Cortex of kidney (tissue), 1 donor: ENCODE measurements at places on chromosomes 3 and 15.

GRCh38 chr3:116000311-116000710, 377.0 kb downstream of the GAP43 start:
- no peak for DNase-seq

GRCh38 chr15:50764461-50765194, 878 bp downstream of the SPPL2A start:
- DNase-seq = no peak

- DNase-seq = no peak
These were observed 32.9 kb upstream of the SLC24A5 start for GRCh38 chr15:48087844-48088243.

DNA sequence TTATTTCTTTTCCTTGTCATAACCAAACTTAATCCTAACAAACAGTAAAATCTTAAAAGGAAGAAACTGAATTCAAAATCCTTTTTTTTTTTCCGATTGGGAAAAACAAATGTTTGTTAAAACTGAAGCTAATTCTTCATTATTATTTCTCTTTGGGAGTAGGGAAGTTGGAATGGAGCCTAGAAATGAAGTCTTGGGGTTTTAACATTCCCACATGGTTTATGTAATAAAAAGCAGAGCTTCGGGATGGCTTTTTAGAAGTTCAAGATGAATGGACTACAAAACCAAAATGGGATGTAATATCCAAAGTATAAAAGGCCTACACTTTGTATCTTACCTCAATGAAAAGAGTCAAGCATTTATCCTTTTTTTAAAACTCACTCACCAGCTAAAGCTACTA, 189.0 kb upstream of the TMC3 start:
- DNase-seq = no peak

GRCh38 chr3:193342551-193342950, 36.0 kb downstream of the ATP13A5 start:
- no peak for DNase-seq

GRCh38 chr15:62823561-62823960, 219.0 kb upstream of the TPM1 start:
- DNase-seq = no peak

DNA sequence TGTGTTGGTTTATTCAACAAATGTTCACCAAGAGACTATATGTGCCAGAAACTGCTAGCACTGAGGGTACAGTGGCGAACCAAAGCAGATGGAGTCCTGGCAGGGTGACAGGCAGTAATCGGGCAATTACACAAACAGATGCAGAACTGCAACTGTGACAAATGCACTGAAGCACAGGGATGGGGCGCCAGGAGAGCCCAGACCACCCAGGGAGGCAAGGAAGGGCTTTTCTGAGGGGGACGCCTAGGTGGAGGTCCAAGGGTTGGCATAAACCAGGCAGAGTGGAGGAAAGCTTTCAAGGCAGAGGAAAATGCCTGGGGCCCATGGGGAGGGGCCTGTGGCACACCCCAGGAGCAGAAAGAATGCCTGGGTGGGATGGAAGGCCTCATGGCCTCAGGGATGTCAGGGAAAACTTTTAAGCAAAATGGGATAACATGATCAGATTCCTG, 5.5 kb downstream of the DIS3L start:
- DNase-seq = no peak

- DNase-seq = no peak
These were observed 441.2 kb downstream of the FHIT start for GRCh38 chr3:60809857-60810610.

DNA sequence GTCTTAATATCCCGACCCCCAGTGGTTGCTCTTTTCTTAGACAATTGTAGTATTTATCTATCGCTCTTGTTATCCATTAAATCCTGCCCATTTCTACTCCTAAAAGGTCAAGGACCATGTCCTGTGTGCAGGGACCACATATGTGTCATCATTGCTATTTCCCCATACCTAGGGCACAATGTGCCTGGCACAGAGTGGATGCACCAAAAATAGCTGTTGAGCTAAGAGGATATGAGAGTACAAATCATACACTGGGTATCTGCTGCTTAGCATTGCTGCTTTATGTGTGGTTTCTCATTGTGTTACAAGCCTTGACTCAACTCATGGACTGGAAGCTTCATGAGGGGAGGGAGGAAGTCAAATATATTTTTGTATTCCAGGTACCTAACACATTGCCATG, 3.4 kb upstream of the MITF start:
- no peak for DNase-seq

GRCh38 chr3:82939491-82940097, 1178.1 kb upstream of the GBE1 start:
- no peak for DNase-seq

DNA sequence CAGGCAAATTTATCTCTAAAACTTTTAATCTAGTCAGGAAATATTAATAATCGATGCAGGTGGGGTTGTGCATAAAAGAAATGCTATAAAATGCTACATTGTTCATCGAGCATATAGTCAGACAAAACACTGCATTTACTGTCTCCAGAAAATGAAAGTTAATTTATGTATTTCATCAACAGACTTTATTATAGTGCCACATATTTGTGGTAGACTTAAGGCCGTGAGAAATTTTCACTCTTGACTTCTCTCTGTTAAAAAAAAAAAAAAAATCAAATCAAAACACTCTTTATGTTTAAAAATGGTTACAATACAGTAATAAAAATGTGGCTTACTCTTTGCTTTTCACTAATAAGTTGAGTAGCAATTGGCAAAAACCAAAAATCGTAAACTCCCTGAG, 67.4 kb downstream of the RBMS3 start:
- no peak for DNase-seq

DNA sequence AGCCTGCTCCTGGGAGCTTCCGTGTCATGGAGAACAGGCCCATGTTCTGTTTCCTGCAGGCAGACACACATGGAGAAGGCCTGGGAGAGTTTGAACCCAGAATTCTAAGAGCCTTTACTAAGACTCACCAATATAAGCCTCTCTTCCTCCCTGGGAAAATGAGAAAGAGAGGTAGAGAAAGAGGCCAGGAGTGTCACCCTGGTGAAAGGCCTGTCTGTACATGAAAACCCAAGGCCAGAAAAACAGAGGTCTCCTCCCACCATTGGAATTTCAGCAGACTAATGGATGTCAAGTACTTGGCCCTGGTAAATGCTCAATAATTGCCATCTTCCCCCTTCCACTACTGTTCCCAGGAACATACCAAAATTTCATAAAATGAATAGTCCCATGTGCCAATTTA, 117.6 kb downstream of the TOP2B start:
- DNase-seq = no peak

GRCh38 chr15:38424101-38424552, 29.8 kb upstream of the FAM98B start:
- no peak for DNase-seq

DNA sequence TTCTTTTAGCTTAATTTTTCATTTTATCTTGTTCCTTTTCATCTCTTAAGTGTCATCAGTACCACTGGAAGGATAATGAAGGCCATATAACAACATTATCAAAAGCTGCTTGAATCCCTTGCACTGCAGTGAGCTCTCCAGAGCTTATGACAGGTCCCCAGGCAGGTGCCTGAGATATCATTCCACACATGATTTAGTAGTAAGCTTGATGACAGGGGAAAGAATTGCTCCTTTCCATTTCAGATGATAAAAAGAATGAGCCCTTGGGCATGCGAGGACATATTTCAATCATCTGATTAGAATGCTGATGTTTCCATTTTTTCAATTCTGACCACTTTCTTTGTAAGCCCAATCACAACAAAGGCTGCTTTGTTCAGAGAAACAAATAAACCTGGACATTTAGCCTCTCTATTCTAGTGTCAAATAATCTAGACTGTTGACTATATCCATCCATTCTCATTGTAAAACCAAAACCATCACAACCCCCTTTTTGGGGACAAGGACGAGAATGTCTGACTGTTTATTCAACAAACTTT, 567.8 kb downstream of the IGSF11 start:
- no peak for DNase-seq

DNA sequence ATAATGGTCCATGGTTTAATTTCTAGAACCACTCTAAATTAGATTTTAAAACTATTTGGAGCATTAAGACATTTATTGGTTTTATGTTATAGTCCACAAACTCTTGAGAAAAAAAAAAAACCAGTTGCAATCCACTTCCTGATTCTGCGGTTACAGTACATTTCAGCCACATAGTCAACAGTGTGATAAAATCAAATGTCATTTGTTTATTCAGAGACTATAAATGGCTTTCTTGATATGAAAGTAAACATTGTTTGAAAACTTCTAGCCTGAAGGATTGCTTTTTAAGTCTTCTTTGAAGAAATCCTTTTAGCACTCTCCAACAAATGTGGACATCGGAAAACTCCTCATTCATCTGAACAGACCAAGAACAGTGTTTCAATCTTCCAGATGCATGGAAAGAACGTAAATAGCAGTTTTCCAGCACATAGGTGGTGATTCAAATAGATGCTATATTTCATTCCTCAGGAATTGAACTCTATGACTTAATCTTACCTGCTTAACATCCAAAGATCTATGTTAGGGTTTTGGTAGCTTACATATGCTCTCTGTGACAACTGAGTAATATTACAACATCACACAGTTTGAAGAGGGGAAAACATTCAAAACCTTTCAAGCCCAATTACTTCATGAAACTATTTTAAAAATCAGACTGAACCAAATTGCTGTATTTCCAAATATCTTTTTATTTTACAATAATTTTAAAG, 87.8 kb upstream of the UBE2E2 start:
- no peak for DNase-seq

DNA sequence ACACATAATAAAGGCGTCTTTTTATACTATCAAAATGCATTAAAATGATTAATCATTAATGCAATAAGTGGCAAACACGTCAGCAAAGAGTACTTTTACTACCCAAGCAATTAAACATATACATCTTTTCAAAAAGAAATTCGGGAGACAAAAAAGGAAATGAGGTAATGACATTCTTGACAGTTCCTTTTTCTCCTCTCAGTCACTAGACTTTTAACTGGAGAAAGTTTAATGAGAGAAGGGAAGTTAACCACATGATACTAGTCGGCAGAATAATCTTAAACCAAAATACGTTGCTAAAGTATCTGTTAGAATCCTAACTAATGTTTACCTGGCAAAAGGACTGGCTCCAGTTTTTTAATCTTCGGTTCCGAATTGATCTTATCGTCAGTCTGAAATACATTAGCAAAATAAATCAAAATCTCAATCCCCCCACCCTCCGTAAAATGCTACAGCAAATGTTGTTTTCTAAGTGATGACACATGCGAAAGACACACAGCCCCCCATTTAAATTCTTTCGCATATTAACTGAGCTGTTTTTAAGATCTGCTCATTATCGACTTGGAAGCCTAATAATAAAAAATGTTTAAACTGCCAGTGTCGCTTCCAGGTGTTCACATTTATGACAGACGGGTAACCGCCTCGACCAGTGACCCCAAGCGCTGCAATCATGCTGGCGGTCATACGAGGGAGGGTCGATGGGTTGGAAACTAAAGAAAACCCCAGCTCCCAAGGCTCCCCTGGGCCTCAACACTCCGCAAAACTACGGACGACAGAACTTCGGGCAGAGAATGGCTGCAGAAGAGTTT, 778 bp downstream of the MTMR10 start:
- no peak for DNase-seq

DNA sequence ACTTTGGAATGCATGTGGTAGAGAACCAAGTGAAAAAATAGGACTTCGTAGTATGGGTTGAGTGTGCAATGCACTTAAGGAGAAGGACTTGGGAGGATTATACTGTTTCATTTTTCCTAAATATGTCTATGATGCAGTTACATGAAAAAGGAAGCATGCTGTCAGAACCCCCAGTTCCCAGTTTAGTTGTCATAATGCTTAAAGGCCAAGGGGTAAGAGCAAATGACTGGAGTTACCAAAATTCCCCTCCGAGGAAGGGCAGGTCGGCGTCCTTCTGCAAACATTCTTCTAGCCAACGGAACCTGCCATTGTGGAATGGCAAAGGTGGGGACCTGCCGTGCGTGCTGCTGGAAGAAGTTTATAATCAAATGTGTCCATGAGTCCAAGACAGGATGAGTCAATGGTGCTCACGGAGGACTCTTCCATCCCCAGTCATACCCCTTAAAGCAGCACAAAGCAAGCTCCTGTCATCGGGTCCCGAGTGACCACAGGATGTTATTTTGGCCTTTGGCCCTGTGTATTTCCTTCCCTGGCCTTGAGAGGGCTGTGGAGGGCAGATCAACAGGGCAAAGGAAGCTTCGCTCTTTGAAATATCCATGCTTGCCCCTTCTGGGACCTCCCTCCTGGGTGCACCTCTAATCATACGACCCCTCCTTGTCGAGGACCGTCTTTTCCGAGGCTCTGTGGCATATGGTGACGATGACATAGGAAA, 93.2 kb downstream of the SLCO3A1 start:
- DNase-seq = no peak

DNA sequence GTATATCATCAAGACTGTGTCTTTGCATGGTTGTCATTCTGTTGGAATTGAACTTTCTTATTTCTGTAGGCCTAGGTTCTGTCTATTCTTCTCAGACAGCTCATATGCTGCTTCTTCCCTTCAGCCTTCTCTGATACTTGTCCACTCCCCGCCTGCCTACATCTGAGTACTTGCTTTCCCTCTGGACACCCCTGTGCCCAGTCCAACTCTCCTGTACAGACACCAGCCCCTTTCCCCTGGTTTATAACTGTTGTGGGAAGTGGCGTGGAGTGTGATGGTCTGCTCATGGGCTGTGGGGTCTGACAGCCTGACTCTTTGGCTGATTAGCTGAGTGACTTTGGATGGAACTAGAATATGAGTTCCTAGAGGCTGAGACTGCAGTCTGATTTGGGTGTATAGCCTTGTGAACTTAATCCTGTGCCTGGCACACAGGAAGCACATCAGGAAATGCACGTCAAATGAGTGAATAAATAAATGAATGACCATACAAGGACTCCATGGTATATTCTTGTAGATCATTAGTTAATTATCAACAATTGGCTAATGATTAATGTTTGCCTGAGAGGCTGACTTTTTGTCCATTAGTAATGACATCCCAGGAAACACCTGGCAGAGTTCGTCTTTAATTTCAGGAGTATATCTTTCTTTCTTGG, 11.8 kb downstream of the CACNA1D start:
- no peak for DNase-seq

- no peak for DNase-seq
These were observed 14.5 kb downstream of the GOLIM4 start for GRCh38 chr3:168081171-168081771.

GRCh38 chr3:12444582-12445471, 39.5 kb upstream of the TSEN2 start:
- DNase-seq = no peak

- no peak for DNase-seq
These were observed 157.7 kb upstream of the FAM3D start for GRCh38 chr3:58824285-58824684.

DNA sequence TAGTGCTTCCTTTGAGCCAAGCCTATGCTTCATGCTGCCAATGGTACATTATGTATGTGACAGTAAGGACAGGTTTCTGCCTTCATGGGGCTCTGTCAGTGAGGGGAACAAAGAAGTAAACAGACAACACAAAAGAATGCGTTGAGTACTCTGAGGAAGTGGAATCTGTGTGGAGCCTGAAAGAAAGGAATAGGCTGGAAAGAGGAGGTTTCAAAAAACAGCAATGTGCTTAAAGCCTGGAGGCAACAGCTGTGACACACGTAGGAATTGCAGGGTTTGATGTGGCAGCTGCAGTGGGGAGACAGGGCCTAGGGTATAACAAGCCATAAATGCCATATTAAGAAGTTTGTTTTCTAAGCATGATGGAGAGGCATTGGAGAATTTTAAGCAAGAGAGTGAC, 316.7 kb downstream of the CLSTN2 start:
- DNase-seq = no peak

- DNase-seq = no peak
These were observed 453.0 kb upstream of the CFAP20DC start for GRCh38 chr3:59502806-59503205.
